ENCODE measurements at places on chromosomes 3 and 15. TPM values are rescaled to one million over a fixed set of nuclear protein-coding genes. Genes with fewer than 3 reads are reported as not detected.

DAZL gene
- total RNA-seq = not detected

SLC12A1 gene
- 0.98 TPM for total RNA-seq

PARP3 gene
- total RNA-seq = 5.9 TPM

EFL1 gene
- 29.3 TPM for total RNA-seq

CACNA1D gene
- total RNA-seq = 20.9 TPM

Measured in temporal lobe (tissue), 4 donors.